ENCODE measurements at places on chromosomes 5 and 9. TPM values are rescaled to one million over a fixed set of nuclear protein-coding genes. Genes with fewer than 3 reads are reported as not detected.

The IL5 gene
- not detected for total RNA-seq

The DMRT3 gene
- 0.53 TPM for total RNA-seq

The ADCY2 gene
- 8.7 TPM for total RNA-seq

The DPYSL3 gene
- 56.0 TPM for total RNA-seq

The SLC6A18 gene
- total RNA-seq = not detected

The PTPA gene
- total RNA-seq = 145 TPM

GRCh38 chr5:123505633-123506032 is 6.3 kb upstream of the CSNK1G3 start:
- no peak for DNase-seq
- H3K27me3 ChIP-seq = peaks cover 2% of the 10 kb centered on the region
- no peaks in the 10 kb centered on the region for H3K36me3 ChIP-seq
- H3K4me1 ChIP-seq = no peaks in the 10 kb centered on the region

DNA sequence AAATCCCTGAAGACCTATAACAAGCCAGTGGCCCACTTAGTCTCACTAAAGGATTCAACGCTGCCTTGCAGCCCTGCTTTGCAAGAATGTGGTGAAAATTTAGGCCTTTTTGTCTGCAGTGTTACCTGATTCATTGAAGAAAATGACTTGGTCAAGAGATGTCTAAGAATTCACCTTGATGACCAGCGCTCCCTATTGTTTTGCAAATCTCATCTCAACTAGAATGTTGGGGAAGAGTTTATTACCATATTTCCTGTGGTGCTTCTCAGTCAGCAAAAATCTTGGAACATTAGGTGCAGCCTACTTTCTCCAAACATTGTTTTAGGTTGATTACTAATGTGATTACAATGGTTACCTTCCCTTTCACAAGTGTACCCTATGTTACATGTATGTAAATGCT is 53.5 kb downstream of the PLK2 start:
- no peak overlapping the region for H3K4me3 ChIP-seq
- H3K27ac ChIP-seq = no peak overlapping the region
- no peaks in the 10 kb centered on the region for H3K36me3 ChIP-seq
- H3K27me3 ChIP-seq = no peaks in the 10 kb centered on the region
- no peak for DNase-seq

- no peaks in the 10 kb centered on the region for H3K36me3 ChIP-seq
- H3K4me3 ChIP-seq = no peak overlapping the region
- H3K27ac ChIP-seq = no peak overlapping the region
Observed at GRCh38 chr5:76319673-76320072, 83.4 kb upstream of the IQGAP2 start.

DNA sequence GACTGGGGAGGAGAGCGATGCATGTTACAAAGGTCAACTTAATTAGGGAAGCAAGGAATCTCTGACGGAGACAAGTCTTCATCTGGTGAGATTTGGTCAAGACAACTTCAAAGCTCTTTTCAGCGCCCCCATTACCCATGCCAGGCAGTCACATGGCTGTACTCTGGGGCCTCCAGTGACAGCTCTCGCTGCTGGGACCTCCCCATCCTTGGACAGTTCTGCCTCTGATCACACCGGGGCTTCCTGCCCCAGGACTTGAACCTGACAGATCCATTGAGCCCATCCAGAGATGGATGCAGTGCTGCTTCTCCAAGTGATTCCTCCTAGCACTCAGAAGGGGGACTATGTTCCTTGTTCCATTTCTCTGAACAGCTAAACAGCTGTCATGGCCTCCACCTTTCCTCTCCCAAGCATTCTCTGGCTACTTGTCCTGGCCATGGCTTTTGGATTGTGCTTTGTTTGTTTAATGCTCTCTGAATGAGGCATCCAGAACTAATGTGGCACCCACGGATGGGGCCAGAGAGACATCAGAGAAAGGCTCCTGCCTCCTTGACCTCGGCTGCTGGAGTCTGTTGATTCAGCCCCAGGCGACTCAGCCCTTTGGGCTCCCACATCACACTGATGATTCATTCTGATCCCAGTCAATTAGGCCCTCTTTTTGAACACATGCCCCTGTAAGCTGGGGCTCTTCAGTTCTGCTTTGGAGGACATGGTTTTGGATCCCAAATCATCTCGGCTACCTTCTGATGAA is 122.1 kb upstream of the ADAMTS16 start:
- no peak overlapping the region for H3K4me3 ChIP-seq
- no peaks in the 10 kb centered on the region for H3K36me3 ChIP-seq
- H3K4me1 ChIP-seq = no peaks in the 10 kb centered on the region
- H3K27me3 ChIP-seq = peaks cover 12% of the 10 kb centered on the region
- no peak for DNase-seq

DNA sequence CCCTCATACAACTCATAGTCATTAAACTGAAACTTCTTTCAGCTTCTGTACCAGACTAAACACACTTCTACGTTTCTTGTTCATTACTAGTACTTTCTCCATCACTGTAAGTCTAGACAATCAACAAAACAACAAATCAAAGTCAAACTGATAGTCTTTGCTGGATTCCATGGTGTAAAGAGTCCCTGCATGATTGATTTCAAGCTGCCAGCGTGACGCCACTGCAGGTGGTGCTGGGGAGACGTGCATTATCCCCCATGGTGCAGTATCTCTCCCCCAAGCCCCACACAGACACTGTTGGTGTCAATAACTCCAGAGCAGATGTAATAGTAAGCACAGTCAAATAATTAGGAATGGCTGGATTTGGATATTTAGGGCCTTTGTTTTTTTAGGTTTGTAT is 10.7 kb upstream of the SLC2A8 start:
- no peak overlapping the region for H3K27ac ChIP-seq
- no peaks in the 10 kb centered on the region for H3K36me3 ChIP-seq
- no peak overlapping the region for H3K4me3 ChIP-seq
- peaks cover 5% of the 10 kb centered on the region for H3K4me1 ChIP-seq
- no peak for DNase-seq

DNA sequence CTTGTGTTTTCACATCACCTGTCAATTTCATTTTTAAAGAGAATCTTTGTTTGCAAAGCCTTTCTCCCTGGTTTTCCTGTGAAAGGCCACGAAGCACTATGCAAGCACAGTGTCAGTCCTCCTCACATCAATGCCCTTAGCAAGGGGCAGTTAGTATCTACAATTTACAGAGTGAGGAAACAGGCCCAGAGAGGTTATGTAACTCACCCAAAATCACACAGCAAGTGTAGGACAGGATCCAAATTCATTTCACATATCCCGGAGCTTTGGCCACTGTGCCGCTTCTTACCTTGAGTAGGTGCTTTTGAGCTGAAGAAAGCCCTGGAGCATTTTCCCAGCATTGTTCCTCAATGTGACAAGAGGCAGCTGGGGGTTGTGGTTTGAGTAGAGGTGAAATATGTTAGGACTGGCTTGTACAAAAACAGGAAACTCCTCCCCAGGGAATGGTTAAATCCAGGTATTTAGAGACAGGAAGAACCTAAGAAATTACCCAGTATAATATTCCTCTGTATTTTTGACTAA is 283.8 kb downstream of the NTRK2 start:
- peaks cover 23% of the 10 kb centered on the region for H3K27me3 ChIP-seq
- no peak overlapping the region for H3K27ac ChIP-seq
- DNase-seq = no peak
- H3K4me3 ChIP-seq = no peak overlapping the region
- H3K4me1 ChIP-seq = peaks cover 4% of the 10 kb centered on the region

DNA sequence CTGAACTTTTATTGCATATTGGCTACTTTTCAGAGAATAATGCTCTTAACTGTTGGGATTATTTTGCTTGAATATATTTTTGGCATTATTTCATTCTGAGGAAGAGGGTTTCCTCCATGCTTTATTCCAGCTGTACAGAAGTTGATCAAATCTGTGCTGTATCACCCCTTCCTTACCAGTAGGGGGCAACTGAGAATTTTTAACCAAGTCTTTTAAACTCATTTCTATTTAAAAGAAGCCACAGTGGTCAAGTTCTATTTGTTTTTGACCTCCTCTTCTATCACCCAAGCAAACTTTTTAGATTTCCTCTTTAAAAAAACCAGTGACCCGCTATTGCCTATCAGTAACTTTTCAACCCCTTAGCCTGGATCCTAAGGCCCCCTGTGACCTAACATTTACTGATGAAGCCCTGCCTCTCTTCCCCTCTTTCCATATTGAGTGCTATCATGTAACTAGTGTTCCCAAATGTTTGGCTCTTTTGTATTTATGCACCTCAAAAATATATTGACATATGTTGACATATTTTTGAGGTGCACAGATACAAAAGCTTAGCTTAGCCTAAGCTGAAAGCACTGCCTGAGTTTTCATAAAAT is 80.6 kb downstream of the FBXO4 start:
- H3K4me1 ChIP-seq = no peaks in the 10 kb centered on the region
- H3K4me3 ChIP-seq = no peak overlapping the region
- DNase-seq = no peak

- no peaks in the 10 kb centered on the region for H3K36me3 ChIP-seq
- H3K4me1 ChIP-seq = peaks cover 7% of the 10 kb centered on the region
- no peak overlapping the region for H3K27ac ChIP-seq
- H3K4me3 ChIP-seq = no peak overlapping the region
- DNase-seq = no peak
Observed at GRCh38 chr5:19739671-19740070, 248.3 kb downstream of the CDH18 start.

DNA sequence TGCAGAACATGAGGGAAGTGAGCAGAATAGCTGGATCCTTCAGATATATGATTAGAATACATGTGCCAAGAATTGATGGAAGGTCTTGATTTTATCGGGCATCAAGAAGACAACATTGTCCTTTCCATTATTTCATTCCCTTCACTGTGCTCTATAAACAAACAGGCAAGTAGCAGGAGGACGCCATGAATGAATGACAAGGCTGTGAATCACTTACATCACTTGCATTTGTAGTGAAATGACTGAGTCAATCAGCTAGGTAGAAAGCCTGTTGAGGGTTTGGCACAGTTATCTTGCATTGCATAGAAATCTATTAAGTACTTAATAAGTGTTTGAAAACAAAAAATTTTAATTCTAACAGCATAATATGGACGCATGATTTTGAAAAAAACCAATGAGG is 548.8 kb upstream of the IZUMO3 start:
- no peaks in the 10 kb centered on the region for H3K27me3 ChIP-seq
- DNase-seq = no peak
- H3K27ac ChIP-seq = no peak overlapping the region
- no peaks in the 10 kb centered on the region for H3K36me3 ChIP-seq

DNA sequence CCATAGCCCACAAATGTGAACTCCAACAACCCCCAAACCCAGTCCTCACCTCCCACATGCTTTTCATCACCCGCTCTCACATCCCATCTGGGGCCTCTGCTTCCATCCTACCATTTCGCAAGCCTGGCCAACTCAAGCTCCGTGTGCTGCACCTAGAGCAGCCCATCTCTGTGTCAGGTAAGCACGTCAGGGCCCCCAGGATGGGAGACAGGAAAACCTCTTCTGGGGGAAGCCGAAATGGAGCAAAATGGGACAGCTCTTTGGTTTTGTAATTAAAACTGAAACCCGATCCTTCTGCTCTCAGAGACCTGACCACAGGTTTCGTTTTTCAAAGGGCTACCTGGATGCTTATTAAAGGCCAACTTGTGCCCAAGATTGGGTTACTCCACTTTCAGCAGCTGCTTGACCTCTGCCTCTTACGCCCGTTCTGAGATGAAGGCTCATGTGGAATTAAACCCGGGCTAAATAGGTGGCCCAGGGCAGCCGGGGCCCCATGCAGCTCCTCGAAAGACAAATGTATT is 287.7 kb downstream of the SLIT3 start:
- peaks cover 7% of the 10 kb centered on the region for H3K27me3 ChIP-seq
- DNase-seq = no peak
- no peak overlapping the region for H3K4me3 ChIP-seq
- H3K36me3 ChIP-seq = no peaks in the 10 kb centered on the region
- no peak overlapping the region for H3K27ac ChIP-seq

- no peaks in the 10 kb centered on the region for H3K36me3 ChIP-seq
- H3K27me3 ChIP-seq = no peaks in the 10 kb centered on the region
- no peak overlapping the region for H3K27ac ChIP-seq
- no peak overlapping the region for H3K4me3 ChIP-seq
Observed at GRCh38 chr9:26369093-26369492, 523.5 kb downstream of the CAAP1 start.

GRCh38 chr9:27422279-27422834 is 101.7 kb upstream of the IFNK start:
- H3K4me3 ChIP-seq = no peak overlapping the region
- no peaks in the 10 kb centered on the region for H3K27me3 ChIP-seq
- DNase-seq = no peak
- no peak overlapping the region for H3K27ac ChIP-seq
- peaks cover 13% of the 10 kb centered on the region for H3K36me3 ChIP-seq

DNA sequence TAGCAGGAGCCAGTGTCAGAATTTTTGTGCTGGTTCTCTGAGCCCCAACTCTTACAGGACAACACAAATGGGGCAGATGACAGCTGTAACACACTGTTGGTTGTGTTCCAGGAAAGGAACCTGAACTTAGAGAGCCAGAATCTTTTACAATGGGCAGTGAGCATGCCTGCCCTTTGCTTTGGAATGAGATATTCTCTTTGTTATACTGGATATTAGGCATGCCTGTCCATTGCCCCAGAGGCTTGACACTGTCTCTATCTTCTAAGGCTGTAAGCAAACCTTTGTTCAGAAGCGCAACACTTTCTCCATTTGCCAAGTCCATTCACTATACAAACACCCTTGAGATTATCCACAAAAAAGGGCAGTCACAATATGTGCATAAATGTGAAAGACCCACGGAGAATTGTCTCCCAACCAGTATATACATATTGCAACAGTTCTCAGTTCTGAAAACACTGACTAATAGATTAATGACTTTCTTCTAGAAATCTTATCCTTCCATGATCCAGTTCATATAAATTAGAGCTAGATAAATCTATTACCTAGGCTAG is 26.3 kb upstream of the CEP120 start:
- no peak for DNase-seq
- no peaks in the 10 kb centered on the region for H3K27me3 ChIP-seq
- no peak overlapping the region for H3K27ac ChIP-seq
- H3K4me3 ChIP-seq = no peak overlapping the region
- H3K36me3 ChIP-seq = no peaks in the 10 kb centered on the region

DNA sequence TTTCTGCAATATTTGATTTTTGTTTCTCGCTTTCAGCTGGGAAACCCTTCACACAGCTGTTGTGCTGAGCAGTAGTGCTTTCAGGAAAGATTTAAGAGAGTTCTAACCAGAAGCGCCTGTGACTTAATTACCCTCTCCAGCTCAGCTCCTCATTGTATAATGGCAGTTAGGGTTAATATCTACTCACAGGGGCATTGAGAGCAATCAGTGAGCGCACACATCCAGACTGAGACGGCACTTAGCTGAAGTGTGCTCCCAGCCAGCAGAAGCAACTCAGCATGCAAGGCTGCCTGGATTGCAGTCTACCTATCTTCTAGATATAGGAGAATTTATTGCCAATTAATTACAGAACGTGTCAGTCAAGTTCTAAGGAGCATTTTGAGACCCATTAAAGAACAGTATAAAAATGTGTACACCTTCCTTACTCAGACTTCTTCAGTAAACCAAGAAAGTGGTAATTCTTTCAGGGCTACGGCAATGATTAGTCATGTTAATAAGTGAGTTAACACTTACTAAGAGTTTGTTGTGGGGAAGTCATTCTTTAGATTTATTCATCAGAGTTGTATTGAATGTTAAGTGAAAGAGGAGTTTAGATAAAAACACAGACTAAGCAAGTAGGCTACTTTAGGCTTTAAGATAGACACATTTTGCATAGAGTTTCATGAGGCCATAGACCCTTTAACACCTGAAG is 111.7 kb upstream of the PCAT7 start:
- no peaks in the 10 kb centered on the region for H3K27me3 ChIP-seq
- peaks cover 25% of the 10 kb centered on the region for H3K36me3 ChIP-seq
- DNase-seq = no peak
- no peak overlapping the region for H3K4me3 ChIP-seq

- no peaks in the 10 kb centered on the region for H3K36me3 ChIP-seq
- no peak overlapping the region for H3K27ac ChIP-seq
- no peak for DNase-seq
- peak overlapping the region; percentile 92 for H3K4me3 ChIP-seq
- peaks cover 20% of the 10 kb centered on the region for H3K4me1 ChIP-seq
Observed at GRCh38 chr9:101026824-101027223, 1.7 kb upstream of the PLPPR1 start.

All from progenitor cell of endocrine pancreas (in vitro differentiated cells).